ENCODE measurements at places on chromosomes 4 and X. TPM values are rescaled to one million over a fixed set of nuclear protein-coding genes. Genes with fewer than 3 reads are reported as not detected.

GRCh38 chr4:5563856-5564255 lies 144.5 kb downstream of the EVC2 start:
- DNase-seq = no peak

- DNase-seq = no peak
Observed at GRCh38 chrX:17459661-17460060, 84.7 kb downstream of the NHS start.

- no peak for DNase-seq
Observed at GRCh38 chr4:39134683-39135306, 47.5 kb upstream of the WDR19 start.

- DNase-seq = no peak
Observed at GRCh38 chr4:98784947-98785706, 126.7 kb upstream of the TSPAN5 start.

DNA sequence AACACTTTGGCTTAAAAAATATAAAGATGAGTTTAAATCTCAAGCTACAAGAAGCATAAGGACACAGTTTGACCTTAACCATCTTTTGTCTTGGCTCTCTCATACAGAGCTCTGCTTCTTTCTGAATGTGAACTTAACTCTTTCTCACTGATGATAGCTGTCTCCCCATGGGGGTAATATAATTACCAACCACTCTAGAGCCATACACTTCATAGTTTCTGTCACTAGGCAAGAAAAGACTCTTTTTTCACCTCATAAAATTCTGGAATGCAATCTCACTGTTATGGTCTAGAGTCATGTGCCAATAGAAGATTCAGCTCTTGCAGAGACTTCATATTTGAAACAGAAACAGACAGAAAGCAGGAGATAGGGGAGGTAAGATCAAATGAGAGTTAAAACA lies 481.7 kb upstream of the AGA start:
- DNase-seq = no peak

- DNase-seq = no peak
Observed at GRCh38 chr4:181566490-181566889, 676.7 kb upstream of the TENM3 start.

DNA sequence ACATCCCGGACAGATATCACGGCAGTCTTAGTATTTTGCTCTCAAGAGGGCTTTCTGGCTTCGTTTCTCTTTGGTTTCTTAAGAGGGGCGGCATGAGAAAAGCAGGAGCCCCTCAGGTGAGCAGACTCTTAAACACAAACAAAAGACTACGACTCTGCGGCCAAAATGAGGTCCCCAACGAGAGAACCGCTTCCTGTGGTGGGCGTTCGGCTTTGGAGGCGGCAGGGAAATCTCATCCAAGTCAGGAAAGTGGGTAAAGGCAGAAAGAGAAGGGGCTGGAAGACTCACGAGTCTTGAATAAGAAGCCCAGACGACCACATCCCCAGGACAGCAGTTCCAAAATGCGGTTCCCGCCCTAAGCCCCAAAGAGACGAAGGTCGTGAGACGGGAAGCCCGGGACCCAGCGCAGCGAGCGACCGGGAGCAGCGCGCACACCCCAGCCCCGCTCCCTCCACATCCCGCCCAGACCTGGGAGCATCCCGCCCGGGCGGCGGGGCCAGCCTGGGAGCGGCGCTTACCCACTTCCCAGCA lies 409 bp downstream of the UGDH start:
- DNase-seq = no peak

Gene NR3C2
- polyA plus RNA-seq = 5.9 TPM

Gene AFP
- not detected for polyA plus RNA-seq

Gene UGDH
- polyA plus RNA-seq = 5.1 TPM

Gene GRIA3
- 1.6 TPM for polyA plus RNA-seq

Gene SPARCL1
- polyA plus RNA-seq = 492 TPM

Gene CFAP99
- polyA plus RNA-seq = not detected

Gene UGT2B17
- polyA plus RNA-seq = 0.05 TPM

Measured in right cardiac atrium (tissue), 5 donors.